ENCODE measurements at places on chromosomes 6 and 20. TPM values are rescaled to one million over a fixed set of nuclear protein-coding genes. Genes with fewer than 3 reads are reported as not detected.
A peak's percentile ranks its signal among the peaks of the same experiment; 100 is the strongest.

The CLPSL2 gene
- not detected for total RNA-seq

The TAF4 gene
- 10.1 TPM for total RNA-seq

The FARS2 gene
- 13.9 TPM for total RNA-seq

The TOP1 gene
- 77.0 TPM for total RNA-seq

The TINAG gene
- total RNA-seq = not detected

The CCM2L gene
- not detected for total RNA-seq

DNA sequence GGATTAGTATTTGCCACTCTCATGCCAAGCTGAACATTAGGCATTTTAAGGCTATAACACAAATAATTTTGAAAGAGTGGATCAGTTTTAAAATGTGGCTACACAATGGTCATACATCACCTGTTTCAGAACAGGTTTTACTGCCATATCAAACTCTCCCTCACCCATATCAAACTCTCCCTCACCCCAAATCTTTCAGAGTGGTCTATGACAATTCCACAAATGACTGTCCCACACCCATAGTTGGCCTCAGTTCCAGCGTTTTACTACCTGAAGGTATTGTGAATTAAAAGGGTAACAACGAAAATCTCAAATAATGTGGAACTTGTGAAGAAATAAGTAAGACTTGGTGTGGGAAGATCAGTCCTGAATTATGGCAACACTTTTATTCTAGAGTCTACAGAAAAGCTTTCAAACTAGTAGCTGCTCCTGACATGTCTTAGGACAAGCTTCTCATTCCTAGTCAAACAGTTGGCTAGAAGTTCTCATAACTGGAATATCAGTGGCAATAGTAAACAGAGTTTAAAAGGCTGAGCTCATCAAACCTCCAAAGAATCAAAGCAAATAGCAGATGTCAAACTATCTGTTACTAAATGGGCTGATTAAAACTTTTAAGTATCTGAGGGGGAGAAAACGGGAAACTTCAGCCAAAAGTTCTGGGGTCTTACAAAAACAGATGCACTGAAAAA is 52.4 kb downstream of the MAP3K7 start:
- DNase-seq = no peak

DNA sequence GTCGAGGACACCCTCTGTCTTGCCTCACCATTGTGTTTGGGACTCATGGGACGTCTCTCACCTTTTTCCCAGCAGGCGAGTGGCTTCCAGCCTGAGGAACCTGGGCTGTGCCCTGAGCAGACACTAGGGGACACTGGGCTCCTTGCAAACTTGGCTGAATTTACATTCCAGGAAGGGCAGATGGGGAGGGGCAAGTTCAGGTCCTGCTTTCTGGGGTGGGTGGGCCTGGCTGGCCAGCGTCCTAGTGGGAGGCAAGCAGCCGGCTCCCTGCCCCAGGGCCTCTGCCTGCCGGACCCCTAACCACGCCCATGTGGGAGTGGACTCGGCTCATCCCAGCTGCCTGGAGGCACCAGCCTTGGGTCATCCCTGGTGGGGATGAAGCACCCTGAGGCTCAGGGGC is 48.2 kb upstream of the MLN start:
- DNase-seq = no peak

- DNase-seq = peak; percentile 34
These were observed 522.2 kb upstream of the JAG1 start for GRCh38 chr20:11195899-11196558.

DNA sequence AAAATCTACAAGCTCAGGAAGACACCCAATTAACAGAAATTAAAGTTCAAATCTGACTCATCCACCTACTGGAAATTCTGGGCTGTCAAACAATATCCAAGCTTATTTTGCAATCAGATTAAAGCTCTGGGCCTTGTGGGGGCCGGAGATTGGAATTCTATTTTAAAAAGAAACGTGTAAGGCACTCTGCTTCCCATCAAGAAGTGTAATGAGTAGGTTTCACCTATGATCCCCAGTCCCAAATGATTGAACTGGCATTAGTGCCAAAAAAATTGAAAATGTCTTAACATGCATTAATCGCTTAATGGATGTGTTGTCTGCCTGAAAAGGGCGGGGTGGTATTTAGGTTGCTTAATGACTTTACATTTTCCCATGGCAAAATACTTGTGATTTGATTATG is 542.4 kb upstream of the BTBD3 start:
- no peak for DNase-seq

DNA sequence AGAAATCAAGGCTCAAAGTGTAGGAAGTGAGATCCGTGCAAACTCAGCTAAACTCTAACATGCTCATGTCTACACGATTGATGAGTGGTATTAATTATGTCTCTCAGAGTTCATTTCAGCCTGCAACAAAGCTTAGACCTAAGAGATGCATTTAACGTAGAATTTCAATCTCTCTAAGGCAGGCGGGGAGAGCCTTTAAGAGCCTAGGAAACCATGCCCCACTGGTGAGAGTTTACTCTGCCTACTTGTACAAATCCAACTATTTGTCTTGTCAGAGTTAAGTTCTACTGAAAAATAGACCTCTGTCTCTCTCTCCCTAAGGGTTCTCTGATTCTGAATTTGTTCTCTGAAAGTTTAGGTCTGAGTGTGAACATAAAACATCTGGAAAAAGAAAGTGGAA is 100.9 kb downstream of the SPTLC3 start:
- DNase-seq = no peak

- peak; percentile 87 for DNase-seq
These were observed 381.8 kb downstream of the CENPW start for GRCh38 chr6:126721581-126722160.

- no peak for DNase-seq
These were observed 7.2 kb downstream of the GTF3C6 start for GRCh38 chr6:110965629-110966229.

DNA sequence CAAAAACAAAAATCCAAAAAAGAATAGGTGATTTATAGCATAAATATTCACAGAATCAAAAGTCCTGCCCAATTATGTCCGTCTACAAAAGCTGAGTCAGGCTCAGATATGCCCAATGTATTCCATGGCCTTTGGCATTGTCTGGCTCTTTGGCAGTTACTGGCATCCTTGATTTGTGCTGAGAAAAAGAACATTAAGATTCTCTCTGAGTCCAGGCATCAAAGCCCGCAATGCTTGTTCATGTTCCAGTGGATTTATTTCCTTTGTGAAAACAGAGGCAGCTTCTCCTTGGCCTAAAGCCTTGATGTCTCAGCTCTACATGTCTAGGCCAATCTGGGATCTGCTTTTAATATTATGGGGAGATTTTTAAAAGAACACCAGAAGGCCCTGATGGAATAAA is 76.1 kb upstream of the SLC4A11 start:
- no peak for DNase-seq

- no peak for DNase-seq
These were observed 38.3 kb upstream of the HINT3 start for GRCh38 chr6:125918230-125918629.

GRCh38 chr20:40008177-40008576 is 680.9 kb downstream of the MAFB start:
- DNase-seq = no peak

- DNase-seq = peak; percentile 25
These were observed 116.4 kb upstream of the THBS2 start for GRCh38 chr6:169370054-169370453.

DNA sequence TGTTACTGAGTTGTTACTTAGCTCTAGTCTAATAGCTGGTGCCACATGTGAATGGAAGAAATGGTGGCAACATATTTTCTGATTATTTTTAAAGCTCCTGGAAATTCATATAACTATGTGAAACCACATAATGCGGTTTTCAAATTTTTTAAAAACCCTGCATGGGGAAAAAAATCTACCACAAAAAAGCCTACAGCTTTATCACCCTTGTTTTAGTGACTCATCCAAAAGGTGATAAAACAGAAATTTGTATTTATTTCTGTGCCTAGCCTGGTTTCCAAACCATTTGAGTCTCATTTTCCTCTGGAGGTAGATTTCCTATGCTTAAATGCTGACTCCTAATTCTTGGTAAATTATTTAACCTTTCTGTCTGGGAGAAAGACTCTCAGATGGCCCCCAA is 5.4 kb upstream of the FBXO30 start:
- no peak for DNase-seq

GRCh38 chr6:155155787-155156447 is 107.9 kb upstream of the CLDN20 start:
- DNase-seq = no peak

DNA sequence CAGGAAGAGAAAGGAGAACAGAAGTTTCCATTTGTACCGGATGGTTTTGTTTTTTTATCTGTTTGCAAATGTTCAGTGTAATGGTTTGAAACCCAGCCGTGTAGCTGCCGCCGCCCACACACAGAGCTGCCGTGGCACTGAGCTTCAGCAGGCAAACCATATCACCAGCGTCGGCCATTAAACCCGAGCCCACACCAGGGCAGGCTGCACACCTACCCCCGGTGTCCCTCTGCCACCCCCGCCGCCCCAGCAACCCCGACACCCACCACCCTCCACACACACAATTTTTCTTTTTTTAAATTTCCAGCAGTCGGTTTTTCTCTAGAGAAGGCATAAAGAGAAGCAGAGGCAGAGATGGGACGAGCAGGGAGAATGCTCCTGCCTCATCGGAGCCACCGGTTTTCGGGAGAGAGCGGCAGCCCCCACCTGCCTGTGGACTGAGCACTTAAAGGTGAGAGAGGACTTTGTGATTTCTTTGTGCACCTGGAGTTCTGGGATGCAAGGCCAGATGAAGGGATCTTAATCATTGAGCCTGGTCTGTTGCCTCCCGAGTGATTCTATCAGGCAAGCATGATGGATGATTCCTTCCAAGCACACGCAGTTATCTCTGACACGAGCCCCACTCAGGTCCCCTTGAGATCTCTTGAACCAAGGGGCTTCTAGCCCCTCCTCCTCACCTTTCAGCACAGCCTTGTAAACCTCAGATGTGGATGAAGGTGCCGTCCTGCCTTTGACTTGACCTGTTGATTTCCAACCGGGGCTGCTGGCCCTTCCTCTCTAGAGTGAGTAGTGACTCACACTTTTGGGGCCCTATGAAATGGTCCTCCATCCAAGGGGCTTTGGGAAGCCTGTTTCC is 17.5 kb upstream of the ZNF831 start:
- DNase-seq = no peak

GRCh38 chr20:62359491-62360121 is 7.5 kb downstream of the LAMA5 start:
- no peak for DNase-seq

DNA sequence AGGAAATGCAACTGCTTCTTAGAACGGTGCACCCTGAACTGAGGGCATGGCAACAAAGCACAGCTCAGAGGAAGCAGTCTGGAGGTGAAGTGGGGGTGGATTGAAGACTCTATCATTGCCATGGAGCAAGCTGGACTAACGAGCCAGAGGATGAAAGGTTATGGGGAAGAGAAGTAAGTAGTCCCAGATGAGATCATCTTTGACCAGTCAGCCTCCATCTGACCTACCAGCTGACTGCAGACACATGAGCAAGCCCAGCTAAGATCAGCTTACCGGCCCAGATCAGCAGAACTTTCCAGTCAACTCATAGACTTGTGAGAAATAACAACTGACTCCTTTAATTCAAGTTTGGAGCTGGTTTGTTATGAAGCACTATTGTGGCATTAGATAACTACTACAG is 9.1 kb upstream of the JAG1 start:
- DNase-seq = no peak

- DNase-seq = no peak
These were observed 143.7 kb downstream of the CDH26 start for GRCh38 chr20:60101891-60102281.

- no peak for DNase-seq
These were observed 195.6 kb upstream of the PMEPA1 start for GRCh38 chr20:57905448-57905847.

DNA sequence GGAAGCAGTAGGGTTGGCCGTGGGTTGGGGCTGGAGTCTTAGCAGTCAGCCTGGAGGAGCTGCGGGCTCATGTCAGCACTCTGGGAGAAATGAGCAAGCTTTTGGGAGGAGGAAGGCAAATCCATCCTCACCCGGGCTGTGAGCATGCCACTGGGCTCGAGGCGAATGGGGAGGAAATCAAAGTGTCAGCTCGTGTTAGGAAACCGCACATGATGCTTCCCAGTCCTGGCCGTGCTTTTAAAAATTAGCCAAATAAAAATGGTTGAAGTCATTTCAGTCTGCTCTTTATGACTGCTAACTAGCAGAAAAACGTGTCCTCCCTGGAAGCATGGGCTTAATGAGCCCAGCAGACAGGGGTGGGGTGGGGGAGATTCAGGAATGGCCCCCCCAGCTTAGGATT is 98.1 kb downstream of the NFATC2 start:
- peak; percentile 63 for DNase-seq

- DNase-seq = no peak
These were observed at the start of gene C6orf118 for GRCh38 chr6:165308926-165309731. C6orf118 (minus strand) TSS chr6:165309605; CDS start chr6:165309586, 19 bp downstream.

Measured in HFFc6 (cell line).